RWPE1 (cell line): ENCODE measurements at places on chromosomes 16 and 17.

DNA sequence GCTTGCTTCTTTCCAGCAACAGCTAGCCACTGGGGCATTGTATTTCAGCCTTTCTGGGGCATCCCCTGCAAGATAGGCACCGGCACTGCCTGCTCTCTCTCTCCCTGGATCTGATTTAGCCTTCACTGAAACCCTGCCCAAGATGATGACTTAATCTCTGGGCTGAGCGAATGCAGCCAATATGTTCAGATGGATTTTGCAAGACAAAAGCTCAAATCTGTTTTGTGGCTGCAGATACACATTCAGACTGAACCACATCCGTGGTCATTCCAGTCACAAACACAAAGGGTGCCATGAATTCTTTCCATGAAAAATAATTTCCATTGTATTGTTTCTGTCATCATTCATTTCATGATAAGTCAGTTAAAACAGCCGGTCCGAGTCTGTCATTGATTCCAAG, 24.2 kb downstream of the SOST start:
- DNase-seq: no peak

DNA sequence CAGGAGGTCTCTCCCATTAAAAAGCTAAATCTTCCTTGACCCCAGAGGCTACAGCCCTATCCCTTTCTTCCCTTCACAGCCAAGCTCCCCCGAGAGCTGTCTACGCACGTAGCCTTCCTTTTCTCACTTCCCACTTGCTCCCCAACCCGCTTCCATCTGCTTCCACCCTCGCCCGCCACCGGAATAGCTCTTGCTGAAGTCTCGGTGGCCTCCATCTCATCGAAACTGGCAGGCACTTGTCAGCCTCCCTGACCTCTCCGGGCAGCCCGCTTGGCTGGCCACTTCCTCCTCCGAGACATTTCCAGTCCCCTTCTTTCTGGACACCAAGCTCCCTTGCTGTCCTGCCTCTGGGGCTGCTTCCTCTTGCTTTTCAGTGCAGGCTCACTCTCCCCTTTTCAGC, 10.7 kb upstream of the EPOP start:
- no peak for DNase-seq

GRCh38 chr16:15979801-15980200, 30.4 kb downstream of the ABCC1 start:
- DNase-seq: no peak

GRCh38 chr17:50708050-50709000, 611 bp upstream of the ANKRD40 start:
- DNase-seq: no peak

DNA sequence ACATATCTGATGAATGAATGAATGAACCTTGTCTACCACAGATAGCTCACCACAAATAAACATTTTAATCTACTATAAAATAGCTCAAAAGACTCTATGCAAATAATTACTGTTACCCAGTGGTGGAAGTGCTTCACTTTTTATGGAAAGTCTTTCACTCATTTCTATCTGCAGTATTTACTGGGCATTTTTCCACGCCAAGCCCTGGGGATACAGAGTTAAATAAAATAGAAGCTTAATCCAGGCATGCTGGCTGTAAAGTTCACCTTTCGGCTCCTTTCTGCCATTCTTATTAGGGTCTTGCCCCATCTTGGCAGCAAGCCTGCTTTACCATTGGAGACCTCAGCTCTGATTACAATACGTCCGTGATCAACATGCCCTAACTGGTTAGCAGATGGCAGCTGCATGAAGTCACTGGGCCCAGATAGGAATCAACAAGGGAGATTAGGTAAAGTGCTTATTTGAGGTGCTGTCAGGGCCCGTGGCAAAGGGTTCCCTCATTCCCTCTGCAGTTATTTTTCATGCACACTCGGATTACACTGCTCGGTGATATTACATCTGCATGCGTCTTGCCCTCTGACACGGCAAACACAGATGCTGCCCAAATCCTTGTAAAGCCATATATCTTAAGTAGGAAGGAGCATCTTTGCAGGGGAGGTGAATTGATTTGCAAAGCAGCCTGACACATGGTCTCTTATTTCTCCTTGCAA, 648.9 kb downstream of the WWOX start:
- peak; percentile 37 for DNase-seq

DNA sequence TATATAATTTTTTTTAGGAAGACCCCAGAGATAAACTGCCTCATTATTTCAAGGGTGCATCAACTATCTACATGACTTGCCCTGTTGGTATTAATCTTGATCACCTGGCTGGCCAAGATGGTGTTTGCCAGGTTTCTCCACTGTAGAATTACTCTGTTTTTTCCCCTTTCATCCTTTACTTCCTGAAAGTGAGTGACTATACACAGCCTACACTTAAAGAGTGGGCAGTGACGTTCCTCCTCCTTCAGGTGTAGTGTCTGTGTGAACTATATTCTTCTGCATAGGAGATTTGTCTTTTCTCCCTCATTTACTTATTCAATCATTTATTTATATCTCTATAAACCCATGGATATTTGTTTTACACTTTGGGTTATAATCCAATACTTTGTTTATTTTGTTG, 246.7 kb downstream of the IRF8 start:
- DNase-seq: no peak

DNA sequence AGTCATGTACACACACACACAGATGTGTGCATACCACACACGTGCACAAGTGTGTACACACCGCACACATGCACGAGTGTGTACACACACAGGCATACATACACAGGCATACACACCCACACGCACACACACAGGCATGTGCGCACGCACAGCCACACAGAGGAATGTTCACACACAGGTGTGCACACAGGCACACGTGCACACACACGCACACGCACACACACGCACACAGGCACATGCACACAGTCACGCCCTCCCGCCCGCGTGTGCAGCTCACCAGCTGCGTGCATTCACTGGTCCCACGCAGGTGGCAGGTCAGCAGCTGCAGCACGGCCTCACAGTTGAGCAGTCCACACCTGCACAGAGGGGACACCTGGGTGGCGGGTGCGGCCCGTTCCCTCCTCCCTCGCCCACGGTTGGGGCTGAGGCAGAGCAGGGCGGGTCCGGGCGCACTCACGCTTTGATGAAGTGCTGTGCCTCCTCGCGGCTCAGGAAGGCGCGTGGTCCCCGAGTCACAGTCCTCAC, 7.7 kb downstream of the TEPSIN start:
- no peak for DNase-seq

DNA sequence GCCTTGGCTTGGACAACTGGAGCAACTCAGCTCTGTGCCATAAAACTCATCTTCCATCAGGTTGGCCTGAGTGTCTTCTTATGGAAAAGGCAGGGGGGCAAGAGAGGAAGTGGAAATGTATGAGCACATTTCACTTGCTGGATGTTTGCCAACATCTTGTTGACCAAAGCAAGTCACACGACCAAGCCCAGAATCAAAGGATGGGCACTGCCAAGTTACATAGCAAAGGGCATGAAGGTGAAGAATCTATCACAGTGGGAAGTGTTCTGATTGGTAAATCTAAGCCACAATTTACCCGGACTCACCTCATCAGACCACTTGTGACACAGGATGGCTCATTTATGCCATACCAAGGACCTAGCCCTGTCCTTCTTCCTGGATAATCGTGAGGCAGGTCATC, 310.5 kb upstream of the IRX5 start:
- no peak for DNase-seq

GRCh38 chr17:63480826-63481487, 4.1 kb downstream of the ACE start:
- DNase-seq: no peak

- DNase-seq: no peak
Observed at GRCh38 chr16:14014284-14014625, 56.9 kb upstream of the MRTFB start.

DNA sequence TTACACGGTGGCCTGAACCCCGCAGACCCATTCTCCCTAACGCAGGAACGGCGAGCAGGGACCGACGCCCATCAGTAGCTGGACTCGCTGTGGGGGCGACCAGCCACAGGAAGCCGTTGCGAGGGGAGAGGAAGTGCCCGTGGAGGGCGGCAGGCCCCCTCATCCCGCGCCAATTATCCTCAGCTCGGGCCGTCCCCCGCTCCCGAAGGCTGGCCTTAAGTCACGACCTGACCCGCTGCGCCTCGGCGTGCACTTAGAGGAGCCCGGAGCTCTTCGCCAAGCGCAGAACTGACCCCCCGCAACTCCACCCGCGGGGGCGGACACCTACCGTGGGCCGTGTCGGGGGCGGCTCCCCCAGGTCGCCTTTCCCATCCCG, 401 bp downstream of the ARL16 start:
- peak; percentile 23 for DNase-seq

GRCh38 chr16:1035066-1035415, 37.5 kb upstream of the SSTR5 start:
- DNase-seq: no peak

- no peak for DNase-seq
Observed at GRCh38 chr16:68289202-68289601, 21.5 kb downstream of the SLC7A6OS start.

GRCh38 chr17:82127704-82128103, 29.7 kb upstream of the FASN start:
- DNase-seq: no peak

DNA sequence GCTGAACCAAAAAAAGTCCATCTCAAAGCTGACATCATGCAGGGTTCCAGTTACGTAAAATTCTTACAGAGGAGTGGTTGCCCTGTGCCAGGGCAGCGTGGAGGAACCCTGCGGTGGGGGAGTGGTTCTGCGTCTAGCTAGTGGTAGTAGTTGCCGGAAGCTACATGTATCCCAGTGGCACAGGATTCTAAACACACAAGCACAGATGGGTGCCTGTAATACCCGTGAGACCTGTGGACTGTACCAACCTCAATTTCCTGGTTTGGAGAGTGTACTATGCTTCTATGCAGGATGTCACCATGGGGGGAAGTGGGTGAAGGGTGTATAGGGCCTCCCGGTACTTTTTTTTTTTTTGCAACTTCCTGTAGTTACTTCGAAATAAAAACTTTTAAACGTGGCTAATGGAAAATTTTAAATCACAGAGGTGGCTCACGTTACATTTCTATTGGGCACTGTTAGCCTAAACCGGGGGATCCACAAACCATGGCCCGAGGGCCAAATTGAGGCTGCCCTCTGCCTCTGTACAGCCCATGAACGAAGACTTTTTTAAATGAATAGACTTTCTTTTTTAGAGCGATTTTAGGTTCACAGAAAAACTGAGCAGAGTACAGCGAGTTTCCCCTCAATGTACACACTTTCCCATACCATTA, 38.5 kb downstream of the TBC1D16 start:
- DNase-seq: no peak

- no peak for DNase-seq
Observed at GRCh38 chr16:89693289-89693731, 6.8 kb downstream of the CDK10 start.
